Non-pigmented ciliary epithelial cell (primary cell): ENCODE measurements at places on chromosomes 7 and 10.
A peak's percentile ranks its signal among the peaks of the same experiment; 100 is the strongest.

DNA sequence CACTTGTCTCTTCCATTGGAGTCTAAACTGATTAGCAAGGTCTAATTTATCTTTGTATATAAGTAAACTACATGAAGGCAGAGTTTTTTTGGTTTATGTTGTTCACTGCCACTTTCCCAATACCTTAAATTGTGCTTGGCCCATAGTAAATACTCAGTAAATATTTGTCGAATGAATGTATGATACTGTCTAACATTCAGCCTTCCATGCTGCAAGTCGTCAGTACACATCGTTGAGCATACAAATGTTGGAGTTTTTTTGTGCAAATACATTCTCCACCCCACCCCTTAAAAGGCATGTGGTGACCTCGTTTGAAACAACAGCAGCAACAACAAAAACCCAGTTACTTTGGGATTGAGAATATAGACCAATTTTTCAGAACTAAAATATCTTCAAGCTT, 17.4 kb upstream of the IGF2BP3 start:
- DNase-seq, result no peak

DNA sequence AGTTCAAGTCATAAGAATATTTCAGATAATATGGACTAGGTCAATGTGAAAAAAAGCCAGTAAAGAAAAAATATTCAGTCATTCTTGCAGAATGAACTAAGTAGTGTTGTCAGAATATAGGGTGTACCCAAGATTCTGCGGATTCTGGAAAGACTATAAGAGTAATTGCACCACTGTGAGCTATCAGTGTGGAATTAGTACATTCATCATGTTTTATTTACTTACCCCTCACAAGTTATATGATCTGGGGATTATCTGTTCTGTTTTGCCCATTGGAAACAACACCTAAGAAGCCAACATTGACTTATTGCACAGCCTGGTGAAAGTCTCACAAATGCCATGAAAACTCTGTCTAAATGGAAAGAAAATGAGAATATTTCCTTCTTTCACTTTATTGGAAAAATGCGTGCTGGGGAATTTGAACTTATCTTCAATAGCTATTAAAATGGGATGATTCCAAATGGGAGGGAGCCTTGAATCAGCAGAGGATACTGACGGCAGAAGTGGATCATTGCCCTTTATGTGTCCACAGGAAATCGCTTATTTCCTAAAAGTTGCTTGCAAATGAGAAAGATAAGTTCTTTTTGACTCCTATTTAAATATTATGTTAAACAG, 563.3 kb upstream of the POM121L12 start:
- DNase-seq, result no peak

- DNase-seq, result no peak
Measured at GRCh38 chr7:84452618-84453017, 258.0 kb upstream of the SEMA3A start.

- DNase-seq, result no peak
Measured at GRCh38 chr10:46268076-46268881, 18.5 kb upstream of the ANTXRL start.

DNA sequence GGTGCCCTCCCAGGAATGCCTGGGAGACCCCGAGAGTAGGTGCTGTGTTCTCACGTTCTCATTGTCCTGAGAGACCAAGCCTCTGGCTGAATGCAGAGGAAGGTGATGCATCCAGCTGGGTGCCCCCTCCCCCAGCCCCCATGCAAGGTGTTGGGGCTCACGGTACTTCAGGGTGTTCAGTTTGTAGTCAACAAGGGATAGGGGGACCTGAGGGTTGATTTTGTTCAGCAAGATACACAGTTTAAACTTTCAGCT, 60.4 kb upstream of the DUSP5 start:
- no peak for DNase-seq

DNA sequence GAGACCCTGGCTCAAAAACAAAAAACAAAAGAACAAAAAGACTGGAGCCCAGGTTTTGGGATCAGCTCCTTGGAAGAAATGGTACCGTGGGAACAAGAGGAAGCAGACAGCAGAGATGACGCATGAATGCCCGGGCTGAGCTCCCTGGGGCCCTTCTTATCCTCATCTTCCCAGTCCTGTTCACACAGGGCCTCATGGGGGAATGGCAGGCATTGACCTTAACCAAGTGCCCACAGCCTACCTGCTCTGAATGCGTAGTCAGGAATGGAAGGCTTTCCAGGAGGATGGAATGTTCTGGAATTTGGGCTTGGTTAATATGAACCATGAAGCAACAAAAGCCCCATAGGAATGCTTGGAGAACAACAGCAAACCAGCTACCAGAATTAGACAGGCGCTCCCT, 154.7 kb downstream of the PRPF18 start:
- no peak for DNase-seq

DNA sequence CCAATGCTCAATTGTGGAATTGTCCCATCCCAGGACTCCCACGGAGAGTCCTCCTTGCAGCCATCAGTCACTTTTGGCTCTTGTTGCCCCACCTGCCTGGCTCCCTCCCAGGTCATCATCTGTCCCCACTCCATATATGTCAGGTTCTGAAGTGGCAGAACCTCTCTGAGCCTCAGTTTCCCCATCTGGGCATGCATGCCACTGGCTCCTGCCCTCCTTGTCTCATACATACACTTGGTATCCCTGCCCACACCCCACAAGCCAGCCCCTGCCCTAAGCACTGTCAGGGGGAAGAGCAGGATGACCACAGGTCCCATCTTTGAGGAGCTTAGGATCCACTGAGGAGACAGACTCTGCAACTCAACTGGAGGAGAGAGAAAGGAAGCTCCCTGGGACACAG, 156.9 kb downstream of the GRID1 start:
- DNase-seq, result no peak

GRCh38 chr7:151245360-151246101, 3.0 kb downstream of the SMARCD3 start:
- DNase-seq, result no peak

DNA sequence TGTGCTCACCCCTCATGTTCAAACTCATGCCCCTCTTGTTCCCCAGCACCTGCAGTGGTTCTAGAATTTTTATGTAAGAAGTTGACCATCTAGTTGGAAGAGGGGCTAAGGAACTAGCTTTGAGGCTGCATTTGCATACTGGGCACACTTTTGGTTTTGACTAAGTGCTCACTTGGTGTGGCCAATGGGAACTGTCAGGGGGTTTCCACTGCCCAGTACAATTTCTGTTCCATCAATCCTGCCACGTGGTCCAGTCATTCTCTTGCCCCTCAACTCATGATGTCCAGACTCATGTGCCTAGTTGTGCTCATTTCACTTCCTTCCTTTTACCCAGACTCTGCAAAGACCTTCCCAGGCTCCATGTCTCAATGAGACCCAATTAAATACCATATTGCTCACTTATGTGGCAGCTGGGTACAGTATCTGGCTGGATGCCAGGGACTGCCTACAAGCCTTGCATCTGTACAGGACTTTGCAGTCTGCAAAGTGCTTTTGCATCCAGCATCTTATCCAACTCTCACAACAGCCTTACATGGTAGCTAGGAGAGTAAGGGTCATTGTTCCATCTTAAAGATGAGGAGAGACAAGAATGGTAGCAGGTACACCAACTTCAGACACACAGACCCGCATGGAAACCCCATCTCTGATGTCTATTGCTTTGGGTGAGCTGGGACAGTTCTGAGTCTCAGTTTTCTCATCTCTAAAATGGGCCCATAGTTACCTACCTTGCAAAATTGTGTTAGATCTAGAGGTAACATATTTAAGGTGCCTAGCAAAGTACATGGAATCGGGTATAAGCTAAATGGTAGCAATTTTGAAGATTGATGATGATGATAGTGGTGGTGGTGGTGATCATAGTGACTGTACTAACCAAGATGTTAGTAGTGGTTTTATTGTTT, 30.1 kb upstream of the KCNMA1 start:
- no peak for DNase-seq

DNA sequence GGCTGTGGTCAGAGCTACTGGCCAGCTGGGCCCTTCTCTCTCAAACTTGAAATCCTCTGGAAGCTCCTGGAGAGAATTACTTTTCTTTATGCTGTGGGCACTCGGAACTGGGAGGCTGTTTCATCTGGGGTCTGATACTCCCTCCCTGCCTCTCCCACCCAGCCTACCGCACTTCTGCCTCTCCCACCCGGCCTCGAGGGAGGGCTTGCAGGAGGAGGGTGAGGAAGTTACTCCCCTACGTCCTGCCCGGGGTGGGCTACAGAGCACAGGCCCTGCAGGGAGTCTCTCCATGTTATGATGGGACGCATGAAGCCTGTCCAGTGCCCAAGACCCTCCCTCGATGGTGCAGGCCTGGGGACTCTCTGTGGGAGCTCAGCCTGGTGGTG, 584.6 kb upstream of the MKI67 start:
- DNase-seq, result no peak

GRCh38 chr7:44246396-44247113, 45.8 kb downstream of the YKT6 start:
- DNase-seq, result no peak

- peak; percentile 30 for DNase-seq
Measured at GRCh38 chr7:106126170-106126938, 14.2 kb upstream of the SYPL1 start.

DNA sequence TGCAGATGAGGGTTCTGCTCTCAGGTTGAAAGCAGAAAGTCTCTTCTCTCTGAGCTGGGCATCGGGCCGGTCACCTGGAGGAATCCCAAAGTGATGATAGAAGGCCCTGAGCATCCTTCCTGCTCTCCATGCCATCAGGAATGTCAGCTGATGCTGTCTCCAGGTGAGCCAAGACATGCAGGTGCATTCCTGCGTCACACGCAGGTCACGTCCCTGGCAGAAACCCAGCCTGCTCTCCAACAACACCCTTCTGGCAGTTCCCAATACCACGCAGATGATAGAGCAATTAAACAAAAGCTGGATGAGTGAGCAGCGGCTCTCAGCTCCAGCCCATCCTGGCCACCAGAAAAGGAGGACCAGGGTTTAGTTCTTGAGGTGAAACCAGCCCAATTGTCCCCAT, 6.9 kb upstream of the WIPI2 start:
- DNase-seq, result no peak

- no peak for DNase-seq
Measured at GRCh38 chr7:100019908-100020307, 4.5 kb downstream of the ZKSCAN1 start.

GRCh38 chr10:70799124-70799523, 13.9 kb upstream of the TBATA start:
- DNase-seq, result no peak

DNA sequence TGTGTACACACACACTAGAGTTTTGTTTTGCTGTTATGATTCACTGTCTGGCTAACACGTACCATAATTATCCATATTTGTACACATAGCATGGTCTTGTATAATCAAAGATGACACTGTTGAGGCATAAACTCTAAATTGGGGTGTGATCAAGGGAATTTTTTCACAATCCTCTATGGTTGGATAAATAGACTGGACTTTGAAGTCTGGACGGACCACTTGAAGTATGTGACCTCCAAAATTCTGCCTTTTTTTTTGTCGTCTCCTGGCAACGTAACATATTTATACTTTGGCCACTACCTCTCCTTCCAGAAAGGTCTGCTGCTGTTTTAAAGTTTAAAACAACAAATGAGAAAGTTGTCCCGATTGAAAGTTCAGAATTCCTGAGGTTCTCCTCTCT, 193.4 kb downstream of the CACNB2 start:
- DNase-seq, result no peak

DNA sequence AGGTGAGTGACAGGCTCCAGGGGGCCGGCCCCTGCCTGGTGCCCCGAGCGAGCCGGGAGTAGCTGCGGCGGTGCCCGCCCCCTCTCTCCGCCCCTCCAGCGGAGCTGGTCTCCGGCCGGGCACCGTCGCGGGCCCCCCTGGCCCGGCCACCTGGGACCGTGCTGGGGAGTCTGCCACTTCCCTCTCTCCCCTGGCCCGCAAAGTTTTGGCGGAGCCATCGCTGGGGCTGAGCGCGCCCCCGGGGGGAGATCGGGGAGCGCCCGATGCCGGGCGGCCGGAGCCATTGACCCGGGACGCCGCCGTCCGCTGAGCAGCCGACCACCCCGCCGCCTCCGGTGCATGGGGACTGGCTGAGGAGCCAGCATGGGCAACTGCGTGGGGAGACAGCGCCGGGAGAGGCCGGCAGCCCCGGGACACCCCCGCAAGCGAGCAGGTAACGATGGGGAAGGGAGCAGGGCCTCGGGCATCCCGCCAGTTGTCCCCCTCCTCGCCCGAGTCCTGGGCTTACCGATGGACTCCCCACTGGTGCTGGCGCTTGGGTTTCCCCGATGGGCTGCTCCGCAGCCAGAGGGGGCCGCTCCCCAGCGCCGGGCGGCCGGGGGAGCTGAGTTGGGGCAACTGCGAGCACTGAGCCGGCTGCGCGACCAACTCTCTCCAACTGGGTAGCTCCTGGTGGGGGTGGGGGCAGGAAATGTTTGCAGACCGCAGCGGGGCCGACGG, at the start of gene UBTD1:
Gene UBTD1 (plus strand): TSS at position 84 of the 720 bp plus-strand sequence. CDS start 280 bp downstream, at position 364.
- no peak for DNase-seq

DNA sequence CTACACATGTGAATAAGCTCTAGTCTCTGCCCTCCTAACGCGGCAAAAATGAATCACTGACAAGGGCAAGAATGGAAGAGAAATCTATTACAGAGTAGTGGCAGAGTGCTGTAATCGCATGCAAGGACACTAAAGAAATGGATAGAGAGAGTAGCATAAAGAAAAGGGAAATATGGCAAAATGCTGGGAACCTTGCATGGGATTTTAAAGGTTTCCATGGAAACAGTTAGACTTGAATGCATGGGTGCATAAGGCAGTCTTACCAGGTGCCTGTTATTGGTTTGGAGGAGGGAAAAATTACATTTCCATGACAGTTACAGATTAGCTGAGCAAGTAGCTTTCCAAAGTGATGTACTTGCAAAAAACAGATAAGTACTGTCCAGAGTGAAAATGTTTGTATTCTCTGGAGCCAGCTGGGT, 233.4 kb downstream of the PTN start:
- DNase-seq, result no peak

- DNase-seq, result no peak
Measured at GRCh38 chr10:5198386-5198785, 1.7 kb downstream of the AKR1C4 start.

DNA sequence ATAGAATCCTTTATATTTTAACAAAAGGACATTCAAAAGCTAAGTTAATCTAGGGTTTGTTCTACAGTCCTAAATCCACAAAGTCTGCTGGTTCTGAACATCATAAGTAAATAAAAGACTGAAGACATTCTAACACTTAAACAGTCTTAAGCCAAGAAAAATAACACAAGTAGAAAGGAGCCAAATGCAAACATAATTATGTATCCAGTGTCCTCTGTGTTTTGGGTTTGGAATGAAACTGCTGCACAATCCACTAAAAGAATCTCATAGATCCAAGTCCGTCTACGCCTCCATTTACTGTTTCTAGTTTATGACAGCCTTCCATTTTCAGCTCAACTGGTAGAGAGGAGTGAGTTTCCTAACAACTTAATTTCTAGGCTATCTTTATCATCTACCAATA, 623.6 kb upstream of the FZD8 start:
- no peak for DNase-seq

GRCh38 chr10:129442866-129443265, 24.2 kb upstream of the MGMT start:
- no peak for DNase-seq

DNA sequence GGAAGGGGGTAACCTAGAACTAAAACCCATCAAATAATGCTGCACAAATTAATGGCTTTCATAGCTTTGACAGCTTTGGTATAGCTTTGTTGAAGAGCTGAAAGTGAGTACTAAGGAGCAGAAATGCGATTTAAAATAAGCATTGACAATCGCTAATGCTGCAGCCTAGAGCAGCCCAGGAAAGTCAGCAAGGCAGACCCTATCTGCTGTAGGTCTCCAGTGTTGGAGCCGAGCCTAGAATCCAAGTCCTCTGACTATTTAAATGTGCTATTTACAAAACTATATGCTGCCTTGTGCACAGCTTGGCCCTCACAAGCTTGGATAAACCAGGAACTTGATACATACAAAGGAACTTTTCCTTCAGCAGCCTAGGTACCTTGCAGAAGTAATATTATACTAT, 64.9 kb upstream of the ASAH2 start:
- DNase-seq, result no peak

GRCh38 chr7:80884511-80885195, 34.2 kb downstream of the SEMA3C start:
- DNase-seq, result no peak
